Sigmoid colon (tissue), 7 donors: ENCODE measurements at places on chromosomes 6 and 20. TPM values are rescaled to one million over a fixed set of nuclear protein-coding genes. Genes with fewer than 3 reads are reported as not detected.

The OXT gene
- not detected for total RNA-seq

The SLC22A2 gene
- total RNA-seq = 0.99 TPM

The PTPRT gene
- not detected for total RNA-seq

- no peaks in the 10 kb centered on the region for H3K36me3 ChIP-seq
- DNase-seq = no peak
- no peaks in the 10 kb centered on the region for H3K27me3 ChIP-seq
- no peak overlapping the region for H3K4me3 ChIP-seq
- H3K27ac ChIP-seq = no peak overlapping the region
Observed at GRCh38 chr20:52483382-52483781, 291.8 kb upstream of the ZFP64 start.

GRCh38 chr6:106918115-106918514 is 56.4 kb downstream of the CD24 start:
- no peaks in the 10 kb centered on the region for H3K27me3 ChIP-seq
- no peaks in the 10 kb centered on the region for H3K36me3 ChIP-seq
- no peak overlapping the region for H3K27ac ChIP-seq
- DNase-seq = no peak

DNA sequence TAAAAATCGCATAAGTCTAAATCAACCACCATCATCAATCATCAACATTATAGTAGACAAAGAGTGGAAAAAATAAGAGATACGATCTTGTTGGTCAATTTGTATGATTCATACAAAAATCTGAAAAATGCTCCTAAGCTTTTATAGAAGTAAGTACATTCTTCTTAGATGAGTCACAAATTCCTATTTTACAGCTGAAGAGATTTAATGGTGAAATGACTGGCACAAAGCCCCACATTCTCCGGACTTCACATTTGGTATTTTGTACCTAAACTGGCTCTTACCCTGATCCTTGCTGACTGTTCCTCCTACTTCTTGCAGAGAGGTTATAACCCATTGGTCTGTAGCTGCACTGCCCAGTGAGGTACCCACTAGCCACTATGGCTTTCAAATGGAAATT is 29.9 kb upstream of the PREP start:
- DNase-seq = no peak
- no peaks in the 10 kb centered on the region for H3K27me3 ChIP-seq
- no peak overlapping the region for H3K27ac ChIP-seq
- H3K4me3 ChIP-seq = no peak overlapping the region

DNA sequence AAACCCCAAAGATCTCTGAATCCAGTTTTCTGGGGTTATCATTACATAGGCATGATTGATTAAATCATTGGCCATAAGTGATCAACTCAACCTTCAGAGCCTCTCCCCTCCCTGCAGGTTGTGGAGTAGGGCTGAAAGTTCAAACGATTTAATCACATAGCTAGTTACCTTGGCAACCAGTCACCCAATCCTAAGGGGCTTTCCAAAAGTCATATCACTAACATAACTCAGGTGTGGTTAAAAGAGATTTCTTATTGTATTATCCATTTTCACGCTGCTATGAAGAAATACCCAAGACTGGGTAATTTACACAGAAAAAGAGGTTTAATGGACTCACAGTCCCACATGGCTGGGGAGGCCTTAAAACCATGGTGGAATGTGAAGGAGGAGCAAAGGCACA is 935.1 kb upstream of the SLC35B3 start:
- H3K4me1 ChIP-seq = no peaks in the 10 kb centered on the region
- no peak overlapping the region for H3K4me3 ChIP-seq
- no peak overlapping the region for H3K27ac ChIP-seq
- no peaks in the 10 kb centered on the region for H3K36me3 ChIP-seq
- H3K27me3 ChIP-seq = no peaks in the 10 kb centered on the region

DNA sequence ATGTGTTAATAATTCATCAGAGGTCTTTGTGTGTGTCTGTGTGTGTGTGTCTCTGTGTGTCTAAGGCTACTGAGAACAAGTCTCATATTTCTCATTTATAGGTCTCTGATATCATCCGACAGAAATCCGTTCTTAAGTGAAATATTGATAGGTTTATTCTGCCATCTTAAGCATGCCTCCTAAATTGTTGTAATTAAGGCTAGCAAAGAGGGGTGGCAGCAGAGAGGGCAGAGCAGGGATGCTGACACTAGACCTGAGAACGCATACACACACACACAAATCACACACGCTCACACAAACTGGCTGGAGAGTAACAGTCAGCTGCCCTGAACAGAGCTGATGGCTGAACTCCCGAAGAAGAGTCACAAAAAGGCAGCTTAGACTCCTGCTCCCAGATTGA is 84.9 kb upstream of the LRFN2 start:
- no peak overlapping the region for H3K27ac ChIP-seq
- H3K27me3 ChIP-seq = no peaks in the 10 kb centered on the region
- no peaks in the 10 kb centered on the region for H3K36me3 ChIP-seq

The SMLR1 gene
- total RNA-seq = not detected
